Astrocyte (in vitro differentiated cells and primary cell): ENCODE measurements at places on chromosomes 5 and 9.

- peak; percentile 80 for DNase-seq
Observed at GRCh38 chr9:37283730-37284325, 138.7 kb upstream of the GRHPR start.

- DNase-seq = no peak
Observed at GRCh38 chr5:101435768-101436167, 532.7 kb upstream of the ST8SIA4 start.

DNA sequence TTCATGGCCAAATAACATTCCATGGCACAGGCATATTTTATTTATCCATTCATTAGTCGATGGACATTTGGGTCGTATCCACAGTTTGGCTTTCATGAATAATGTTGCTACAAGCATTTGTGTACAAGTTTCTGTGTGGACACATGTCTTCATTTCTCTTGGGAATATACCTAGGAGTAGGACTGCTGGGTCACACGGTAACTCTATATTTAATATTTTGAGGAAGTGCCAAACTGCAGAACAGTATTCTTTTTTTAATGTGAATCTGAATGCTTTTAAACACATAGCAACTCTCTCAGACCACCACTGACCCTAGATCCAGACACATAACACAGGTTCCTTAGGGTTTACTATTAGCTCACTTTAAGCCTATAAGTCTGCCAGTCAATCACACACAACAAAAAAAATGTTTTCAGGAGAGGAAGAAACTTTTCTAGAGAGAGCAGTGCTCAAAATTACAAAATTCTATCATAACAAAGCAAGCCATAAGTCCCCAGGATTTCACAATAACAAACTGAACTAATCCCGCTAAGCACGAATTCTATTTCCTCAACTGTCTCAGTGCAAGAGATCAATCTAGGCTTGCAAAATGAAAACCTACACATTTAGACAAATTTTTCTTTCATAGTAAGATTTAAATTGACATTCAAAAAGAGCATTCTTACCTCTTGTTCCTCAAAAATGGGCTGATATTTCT is 41.8 kb upstream of the GABBR2 start:
- DNase-seq = no peak

DNA sequence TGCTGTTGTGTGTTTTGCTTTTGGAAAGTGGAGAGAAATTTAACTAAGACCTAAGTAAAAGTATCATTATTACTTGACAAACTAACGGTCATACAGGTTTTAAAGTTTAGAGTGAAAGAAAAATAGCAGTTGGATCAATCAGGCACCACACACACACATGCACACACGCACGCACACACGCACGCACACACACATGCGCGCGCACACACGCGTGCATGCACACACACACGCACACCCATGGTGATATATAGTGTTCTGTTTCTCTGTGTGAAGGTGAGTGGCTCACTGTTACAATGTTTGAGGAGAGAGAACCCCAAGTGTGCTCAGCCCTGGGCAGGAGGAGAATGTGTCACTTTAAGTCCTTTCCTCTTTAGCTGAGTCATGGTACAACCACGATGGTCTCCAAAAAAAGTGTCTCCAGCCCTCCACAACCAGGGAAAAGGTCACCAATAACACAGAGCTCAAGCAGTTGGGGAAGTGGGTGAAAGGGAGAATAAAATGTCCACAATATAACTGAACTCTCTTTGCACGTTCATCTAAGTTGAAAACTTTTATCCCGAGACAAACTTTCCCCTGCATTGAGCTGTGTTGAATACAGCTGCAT is 3.2 kb downstream of the ZNF366 start:
- DNase-seq = no peak

- no peak for DNase-seq
Observed at GRCh38 chr5:123809594-123810221, 297.7 kb downstream of the CSNK1G3 start.

DNA sequence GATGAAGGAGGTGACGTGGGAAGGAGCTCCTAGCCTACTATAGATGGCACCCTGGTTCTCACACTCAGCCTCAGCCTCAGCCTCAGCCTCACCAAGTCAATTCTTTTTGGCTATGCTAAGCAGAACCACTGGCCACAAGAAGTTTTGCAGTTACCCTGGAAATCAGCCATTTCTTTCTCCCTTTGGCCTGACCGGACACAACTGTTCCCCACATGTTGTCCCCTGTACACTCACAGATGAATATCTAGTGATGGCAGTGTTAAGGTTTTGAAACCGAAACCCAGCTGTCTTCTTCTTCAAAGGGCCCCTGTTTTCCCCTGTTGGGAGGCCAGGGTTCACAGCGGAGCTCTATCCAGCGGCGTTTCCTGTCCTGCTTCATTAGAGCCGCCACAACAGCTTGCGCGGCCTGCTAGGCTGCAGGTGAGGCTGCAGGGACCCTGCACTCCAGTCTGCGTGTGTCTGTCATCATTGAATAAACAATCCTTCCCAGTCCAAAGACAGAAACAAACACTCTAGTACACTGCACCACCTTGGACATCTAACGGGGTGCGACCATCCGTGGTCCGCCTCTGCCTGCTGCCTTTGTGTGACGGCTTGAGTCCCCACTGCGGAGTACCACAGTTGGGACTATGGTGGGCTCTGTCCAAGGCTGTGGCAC is 250.5 kb downstream of the DENND1A start:
- no peak for DNase-seq

- DNase-seq = no peak
Observed at GRCh38 chr9:121784731-121785411, 133.4 kb downstream of the DAB2IP start.

GRCh38 chr5:149177339-149177843 is 36.1 kb downstream of the ABLIM3 start:
- DNase-seq = no peak

GRCh38 chr9:72006501-72006900 is 53.9 kb downstream of the C9orf57 start:
- peak; percentile 16 for DNase-seq
